ENCODE measurements at places on chromosomes 4 and X.

GRCh38 chrX:24153178-24153795 lies 3.8 kb downstream of the ZFX start:
- no peak for DNase-seq

DNA sequence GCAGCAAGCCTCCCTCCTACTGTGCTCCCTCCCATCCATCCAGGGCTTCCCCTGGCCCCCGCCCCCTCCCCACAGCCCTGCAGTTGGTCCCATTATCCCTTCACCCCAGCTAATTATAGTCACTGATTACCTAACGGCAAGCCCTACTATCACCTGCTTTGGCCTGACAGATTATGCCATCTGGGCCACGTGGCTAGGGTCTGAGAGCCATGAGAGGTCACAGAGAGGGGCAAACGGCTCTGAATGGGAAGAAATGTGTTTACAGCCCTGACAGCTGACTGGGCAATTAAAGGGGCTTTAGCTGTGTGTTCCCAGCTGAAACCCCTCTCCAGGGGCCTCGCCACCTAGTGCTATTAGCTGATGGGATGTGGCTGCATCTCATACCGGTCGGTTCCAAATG lies 134.4 kb upstream of the CPEB2 start:
- DNase-seq, result no peak

GRCh38 chr4:121829511-121829910 lies 5.8 kb upstream of the CCNA2 start:
- no peak for DNase-seq

- no peak for DNase-seq
Measured at GRCh38 chrX:47776292-47777006, 60.3 kb upstream of the ZNF81 start.

DNA sequence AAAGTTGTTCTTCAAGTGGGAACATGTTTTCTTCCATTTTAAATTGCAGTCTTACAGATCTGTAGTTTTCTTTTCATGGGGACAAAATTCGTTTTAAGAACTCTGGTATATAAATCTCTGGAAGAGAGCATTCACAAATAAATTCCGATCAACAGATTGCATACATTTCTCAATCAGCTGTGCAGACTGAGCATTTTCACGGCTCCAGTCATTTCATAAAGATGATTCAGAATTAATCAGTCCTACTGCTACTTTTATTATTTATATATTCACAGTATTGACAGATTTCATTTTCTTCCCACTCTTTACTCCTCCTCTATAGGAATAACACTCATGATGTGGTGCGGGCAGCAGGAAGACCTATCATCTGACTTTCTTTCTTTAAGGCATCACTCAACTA lies 534.9 kb upstream of the FTHL17 start:
- DNase-seq, result no peak

DNA sequence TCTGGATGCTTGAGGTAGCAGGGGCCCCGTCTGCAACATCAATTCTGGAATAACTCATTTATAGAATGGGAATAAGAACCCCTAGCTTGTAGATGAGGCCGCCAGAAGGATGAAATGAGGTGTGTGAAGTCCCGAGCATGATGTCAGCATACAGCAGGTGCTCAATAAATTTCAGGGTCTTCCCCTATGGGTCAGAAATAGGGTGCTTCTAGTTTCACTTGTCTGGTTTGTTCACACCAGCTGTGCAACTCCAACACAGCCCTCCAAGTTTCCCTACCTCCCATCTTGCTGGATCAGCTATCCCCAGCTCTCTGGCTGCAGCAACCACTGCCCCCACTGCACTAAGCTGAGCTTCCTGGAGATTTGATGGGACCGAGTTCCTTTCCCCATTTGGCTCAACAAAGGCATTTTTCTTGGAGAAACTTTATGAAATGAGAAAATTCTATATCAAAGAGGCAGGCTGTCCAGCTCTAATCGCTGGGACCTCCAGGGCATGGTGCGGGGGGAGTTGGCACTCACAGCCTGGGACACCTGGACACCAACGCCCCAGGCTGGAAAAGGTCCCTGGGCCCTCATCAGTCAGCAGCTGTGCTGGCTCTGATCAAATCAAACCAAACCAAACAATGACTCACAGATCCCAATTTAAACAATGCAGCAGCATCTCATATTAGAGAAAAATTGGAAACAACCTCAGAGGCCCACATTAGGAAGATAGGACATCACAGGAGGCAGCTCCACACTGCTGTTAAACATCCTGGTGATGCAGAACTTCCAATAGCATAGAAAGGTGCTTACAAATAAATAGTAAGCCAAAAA lies 13.3 kb downstream of the SLC2A9 start:
- peak; percentile 46 for DNase-seq

- DNase-seq, result no peak
Measured at GRCh38 chr4:162116095-162116779, 47.6 kb downstream of the FSTL5 start.

DNA sequence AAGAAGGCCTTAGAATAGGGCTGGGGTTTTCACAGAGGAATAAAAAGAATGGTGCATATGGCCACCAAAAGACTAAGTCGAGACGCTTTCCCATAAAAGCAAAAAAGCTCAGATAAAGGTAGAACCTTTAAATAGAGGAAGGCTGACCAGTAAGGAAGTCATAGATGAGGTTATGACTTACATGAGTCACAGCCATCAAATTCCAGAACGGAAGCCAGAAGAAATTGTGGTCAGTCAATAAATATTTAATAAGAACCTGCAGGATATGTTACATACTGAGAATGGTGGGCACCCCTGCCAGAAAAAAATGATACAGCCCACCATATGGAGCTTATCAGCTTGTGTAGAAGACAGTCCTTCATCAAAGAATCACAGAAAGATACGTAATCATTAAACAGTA lies 120.1 kb downstream of the MANBA start:
- DNase-seq, result peak; percentile 81

- peak; percentile 57 for DNase-seq
Measured at GRCh38 chr4:23814996-23815660, 74.7 kb downstream of the PPARGC1A start.

- DNase-seq, result no peak
Measured at GRCh38 chrX:134075894-134076718, 90.7 kb upstream of the GPC3 start.

DNA sequence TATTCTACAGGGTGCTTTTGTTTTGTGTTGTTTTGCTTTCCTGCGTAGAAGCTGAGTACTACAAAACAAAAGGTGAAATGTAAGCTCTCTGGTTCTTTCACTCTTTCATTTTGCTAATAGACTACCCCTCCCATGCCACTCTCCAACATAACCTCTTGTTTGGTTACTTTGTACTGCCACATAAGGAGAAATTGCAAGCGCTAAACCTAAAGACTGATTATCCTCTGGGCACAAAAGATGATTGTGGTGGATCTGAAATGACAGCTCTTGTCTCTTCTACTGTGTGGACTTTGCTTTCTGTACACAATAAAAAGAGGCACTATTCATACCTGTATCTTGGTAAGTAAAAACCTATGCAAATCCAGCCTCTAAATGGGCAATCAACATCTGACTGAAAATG lies 5.3 kb downstream of the MBNL3 start:
- no peak for DNase-seq

DNA sequence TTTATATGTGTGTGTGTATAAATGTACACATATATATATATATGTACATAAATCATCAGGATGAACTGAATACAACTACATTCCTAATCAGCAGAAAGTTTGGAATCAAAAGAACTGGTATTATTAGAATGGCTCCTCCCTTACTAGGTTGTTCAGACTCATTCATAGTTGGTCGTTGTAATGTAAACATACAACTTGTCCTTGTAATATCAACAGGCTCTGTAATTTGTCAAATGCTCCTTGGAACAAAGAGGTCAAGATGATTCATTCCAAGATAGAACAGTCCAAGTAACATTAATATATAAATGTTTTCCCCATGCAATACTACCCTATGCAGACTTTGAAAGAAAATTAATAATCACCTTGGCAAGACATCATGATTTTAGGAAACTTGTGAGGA lies 351.4 kb upstream of the SMIM31 start:
- peak; percentile 27 for DNase-seq

DNA sequence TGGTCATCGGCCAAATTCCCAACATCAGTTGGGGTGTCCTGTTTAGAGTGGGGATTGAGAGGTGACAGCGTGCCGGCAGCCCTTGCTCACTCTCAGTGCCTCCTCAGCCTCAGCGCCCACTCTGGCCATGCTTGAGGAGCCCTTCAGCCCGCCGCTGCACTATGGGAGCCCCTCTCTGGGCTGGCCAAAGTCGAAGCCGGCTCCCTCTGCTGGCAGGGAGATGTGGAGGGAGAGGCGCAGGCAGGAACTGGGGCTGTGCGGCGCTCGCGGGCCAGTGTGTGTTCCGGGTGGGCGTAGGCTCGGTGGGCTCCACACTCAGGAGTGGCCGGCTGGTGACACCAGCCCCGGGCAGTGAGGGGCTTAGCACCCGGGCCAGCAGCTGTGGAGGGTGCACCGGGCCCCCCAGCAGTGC lies 7.1 kb upstream of the CENPU start:
- no peak for DNase-seq

DNA sequence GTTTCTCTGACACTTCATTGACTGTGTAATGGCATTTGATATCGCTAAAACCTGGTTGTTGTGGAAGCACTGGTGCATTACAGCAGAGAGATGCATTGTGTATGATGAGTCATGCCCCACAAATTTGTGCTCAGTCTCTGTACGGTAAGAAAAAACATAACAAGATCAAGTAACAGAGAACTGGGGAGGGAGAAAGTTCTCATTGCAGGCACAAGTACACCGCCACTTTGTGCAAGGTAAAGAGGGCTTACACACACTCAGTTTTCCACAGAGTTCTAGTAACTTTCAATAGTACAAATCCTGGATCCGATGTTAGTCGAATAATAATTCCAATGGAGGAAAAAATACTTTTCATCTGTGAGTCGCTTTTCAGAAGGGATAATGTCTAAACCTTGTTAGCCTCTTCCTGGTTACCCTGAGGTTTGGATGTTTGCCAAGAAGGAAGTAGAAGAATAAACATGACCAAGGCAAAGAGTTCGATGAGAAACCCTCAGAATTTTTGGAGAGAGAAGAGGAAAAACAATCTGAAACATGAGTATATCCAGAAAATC lies 512.5 kb upstream of the SLIT2 start:
- DNase-seq, result peak; percentile 92

GRCh38 chr4:167233685-167234315 lies 494 bp downstream of the SPOCK3 start:
- DNase-seq, result peak; percentile 39

DNA sequence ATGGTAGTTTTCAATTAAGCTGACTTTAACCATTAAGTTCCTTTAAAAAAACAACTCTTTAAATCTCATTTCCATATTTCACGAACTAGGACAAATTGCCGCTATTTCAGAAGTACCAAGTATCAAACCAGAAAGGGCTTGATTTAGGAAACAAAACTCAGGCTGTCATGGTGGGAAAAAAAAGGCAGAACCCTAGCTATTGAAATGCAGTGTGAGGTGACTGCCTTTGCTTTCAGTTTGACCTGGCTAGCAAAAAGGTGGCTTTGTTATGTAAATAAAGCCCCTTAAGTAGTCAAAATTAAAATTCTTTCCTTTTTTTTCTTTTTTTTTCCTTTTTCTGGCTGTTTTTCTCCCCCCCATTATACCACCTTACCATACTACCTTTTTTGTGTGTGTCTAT lies 40.6 kb upstream of the CYP2U1 start:
- DNase-seq, result no peak

DNA sequence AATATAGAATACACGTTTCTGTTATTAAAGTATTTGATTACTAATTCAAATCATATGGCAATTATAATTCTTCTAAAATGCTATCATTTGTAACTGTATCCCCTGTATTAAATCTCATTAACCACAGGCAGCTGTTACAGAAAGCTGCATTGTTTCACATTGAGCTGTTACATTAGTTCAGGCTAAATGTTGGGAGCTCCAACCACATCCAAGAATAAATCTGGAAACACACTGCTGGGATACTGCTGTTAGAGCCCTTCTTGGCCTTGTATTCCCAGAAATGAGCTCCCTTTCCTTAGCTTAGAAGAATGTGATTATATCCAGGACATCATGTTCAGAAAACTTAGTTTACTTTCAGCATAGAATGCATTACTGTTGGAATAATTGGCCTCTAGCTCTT lies 48.2 kb downstream of the GUCY1B1 start:
- DNase-seq, result peak; percentile 84

DNA sequence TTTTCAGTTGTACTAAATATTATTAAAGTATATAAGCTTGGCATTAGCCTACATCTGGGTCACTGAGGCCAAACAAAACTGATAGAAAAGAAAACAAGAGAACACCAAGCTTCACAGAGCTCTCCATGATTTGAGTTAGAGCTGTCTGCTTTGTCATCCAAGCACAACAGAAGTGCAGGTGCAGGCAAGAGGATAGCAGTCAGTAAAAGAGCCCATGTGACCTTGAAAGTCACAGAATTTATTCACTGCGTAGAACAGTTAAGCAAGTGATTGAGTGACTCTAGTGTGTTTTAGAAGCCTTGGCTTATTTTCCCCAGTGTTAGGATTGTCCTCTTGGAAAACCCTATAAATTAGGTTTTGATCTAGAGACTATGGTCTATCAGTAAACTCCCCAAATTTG lies 49.4 kb upstream of the PRDM5 start:
- DNase-seq, result no peak

- DNase-seq, result peak; percentile 71
Measured at GRCh38 chrX:43656005-43656494, at the start of gene MAOA. Gene MAOA, plus strand, starts transcription at chrX:43656299. Its CDS starts 43 bp downstream, at chrX:43656342.

DNA sequence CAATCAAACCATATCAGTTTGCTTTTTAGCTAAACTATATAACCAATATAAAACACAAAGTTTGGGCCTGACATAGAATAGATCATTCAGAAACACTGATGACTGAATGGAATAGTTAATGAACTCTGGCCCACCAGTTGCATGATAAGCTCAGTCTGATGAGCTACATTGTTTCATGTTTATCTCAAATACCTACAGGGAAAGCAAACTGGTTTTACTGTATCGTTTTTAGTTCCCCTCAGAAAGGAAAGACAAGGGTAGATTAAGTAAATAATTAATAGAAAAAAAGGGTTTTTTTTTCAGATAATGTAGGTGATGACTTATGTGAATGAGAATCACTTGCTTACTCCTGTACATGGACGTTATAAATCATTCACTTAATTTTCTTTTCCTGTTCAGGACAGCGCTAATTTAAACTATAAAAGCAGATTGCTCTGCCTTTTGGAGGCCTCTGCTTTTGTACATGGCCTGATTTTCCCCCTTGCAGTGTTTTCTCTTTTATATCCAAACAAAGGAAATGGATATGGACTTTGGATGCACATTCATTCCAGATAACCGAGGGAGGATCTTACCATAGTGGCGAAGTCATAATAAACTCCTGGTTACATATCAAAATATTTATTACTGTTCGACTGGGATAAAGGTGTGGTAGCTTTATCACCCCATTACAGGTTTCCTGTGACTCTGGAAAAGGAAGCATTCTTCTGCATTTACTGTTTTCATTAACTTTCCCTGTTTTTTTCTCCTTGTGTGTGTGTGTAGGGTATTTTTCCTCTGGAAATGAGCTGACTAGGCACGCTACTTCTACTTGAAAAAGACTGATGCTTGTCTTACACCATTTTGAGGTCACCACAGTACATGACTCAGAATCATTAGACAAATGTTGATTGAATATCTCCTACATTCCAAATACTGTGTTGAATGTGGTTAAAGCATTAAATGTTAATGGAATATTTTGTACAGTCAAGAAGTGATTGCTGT lies 373.1 kb upstream of the HS3ST1 start:
- no peak for DNase-seq

Measured in fibroblast of lung (primary cell).